Bronchus fibroblast of lung (primary cell): ENCODE measurements at places on chromosomes 12 and 14. TPM values are rescaled to one million over a fixed set of nuclear protein-coding genes. Genes with fewer than 3 reads are reported as not detected.

KERA gene
- total RNA-seq = not detected in 2 replicates

KLRD1 gene
- not detected in 2 replicates for total RNA-seq

GDF3 gene
- not detected in 2 replicates for total RNA-seq

OR4E2 gene
- not detected in 2 replicates for total RNA-seq

OR4K15 gene
- not detected in 2 replicates for total RNA-seq

CLEC1A gene
- total RNA-seq = not detected in 2 replicates
